CD4-positive, alpha-beta memory T cell (primary cell): ENCODE measurements at places on chromosomes 16 and 17. TPM values are rescaled to one million over a fixed set of nuclear protein-coding genes. Genes with fewer than 3 reads are reported as not detected.

- DNase-seq = no peak
Measured at GRCh38 chr16:84308120-84308519, 13.4 kb downstream of the WFDC1 start.

GRCh38 chr16:89944773-89945172, 3.8 kb upstream of the DEF8 start:
- DNase-seq = no peak

GRCh38 chr17:63675607-63676546, 24.0 kb downstream of the LIMD2 start:
- no peak for DNase-seq

DNA sequence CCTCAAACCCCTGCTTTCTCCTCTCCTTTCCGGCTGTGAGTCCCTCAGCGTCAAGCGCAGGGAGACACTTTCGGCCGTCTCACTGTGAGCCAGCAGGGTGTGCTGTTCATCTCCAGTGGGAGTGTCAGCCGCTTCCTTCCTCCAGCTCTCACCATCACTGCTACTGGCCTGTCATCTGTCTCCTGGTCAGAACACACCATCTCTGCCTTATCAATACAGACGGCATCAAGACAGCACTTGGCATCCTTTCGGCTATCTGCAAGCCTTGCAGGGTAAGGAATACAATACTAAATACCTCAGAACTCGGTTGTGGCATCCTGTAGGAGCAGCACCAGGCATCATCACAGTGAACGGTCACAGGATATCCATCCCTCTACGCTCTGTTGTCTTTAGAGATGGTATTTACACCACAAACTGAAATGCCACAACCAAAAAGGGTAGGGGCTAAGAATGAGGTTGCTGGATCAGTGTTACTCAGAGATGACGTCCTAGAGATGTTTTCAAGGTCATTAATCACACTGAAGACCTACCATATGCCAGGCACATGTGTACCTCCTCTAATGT, 20.7 kb upstream of the CMTM4 start:
- DNase-seq = no peak

DNA sequence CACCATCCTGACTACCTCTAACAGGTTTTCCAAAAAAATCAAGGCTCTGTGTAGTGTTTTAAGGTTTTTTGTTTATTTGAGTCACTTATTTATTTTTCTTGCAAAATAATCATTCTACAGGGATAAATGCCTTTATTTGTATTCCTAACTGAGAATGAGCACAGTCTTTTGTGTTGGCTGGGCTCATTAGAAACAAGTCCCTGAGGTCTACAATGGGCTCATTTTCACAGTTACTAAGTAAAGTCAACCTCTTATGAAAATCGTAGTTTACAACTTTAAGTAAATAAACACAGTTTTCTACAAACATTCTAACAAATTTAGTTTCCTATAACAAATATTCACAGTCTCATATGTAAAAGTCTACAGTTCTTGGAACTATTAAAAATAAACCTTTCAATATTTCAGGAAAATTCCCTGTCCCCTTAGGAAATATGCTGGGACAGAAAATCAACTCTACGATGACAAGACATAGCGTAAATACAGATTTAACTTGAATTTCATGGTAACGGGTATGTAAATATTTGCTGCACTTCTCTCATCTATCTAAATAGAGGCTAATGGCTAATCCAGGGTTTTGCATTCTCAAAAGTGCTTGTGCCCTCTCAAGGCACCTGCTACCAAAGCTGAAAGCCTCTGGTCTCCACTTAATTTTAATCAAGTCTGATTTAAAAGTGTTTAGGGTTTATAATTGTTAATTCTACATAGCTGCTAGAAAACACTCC, 31.5 kb upstream of the CDH5 start:
- no peak for DNase-seq

GRCh38 chr16:23908790-23909189, 73.0 kb downstream of the PRKCB start:
- no peak for DNase-seq

DNA sequence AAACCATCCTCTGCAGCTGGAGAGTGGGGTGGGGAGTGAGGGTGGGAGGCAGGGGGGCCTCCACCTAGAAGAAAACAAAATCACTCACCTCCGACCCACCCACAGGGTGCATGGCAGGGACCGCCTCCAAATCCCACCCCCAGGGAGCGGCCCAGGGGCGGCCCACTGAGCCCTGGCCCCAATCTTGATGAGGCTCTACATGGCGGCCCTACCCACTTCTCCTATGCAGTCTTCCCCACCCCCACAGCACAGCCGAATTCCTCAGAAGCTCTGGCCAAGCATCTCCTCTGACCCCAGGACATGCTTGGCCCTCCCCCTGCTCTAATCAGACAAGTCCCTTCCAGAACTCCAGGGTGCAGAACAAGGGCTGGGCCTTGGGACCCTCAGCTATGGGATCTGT, 18.2 kb upstream of the FASN start:
- DNase-seq = no peak

DNA sequence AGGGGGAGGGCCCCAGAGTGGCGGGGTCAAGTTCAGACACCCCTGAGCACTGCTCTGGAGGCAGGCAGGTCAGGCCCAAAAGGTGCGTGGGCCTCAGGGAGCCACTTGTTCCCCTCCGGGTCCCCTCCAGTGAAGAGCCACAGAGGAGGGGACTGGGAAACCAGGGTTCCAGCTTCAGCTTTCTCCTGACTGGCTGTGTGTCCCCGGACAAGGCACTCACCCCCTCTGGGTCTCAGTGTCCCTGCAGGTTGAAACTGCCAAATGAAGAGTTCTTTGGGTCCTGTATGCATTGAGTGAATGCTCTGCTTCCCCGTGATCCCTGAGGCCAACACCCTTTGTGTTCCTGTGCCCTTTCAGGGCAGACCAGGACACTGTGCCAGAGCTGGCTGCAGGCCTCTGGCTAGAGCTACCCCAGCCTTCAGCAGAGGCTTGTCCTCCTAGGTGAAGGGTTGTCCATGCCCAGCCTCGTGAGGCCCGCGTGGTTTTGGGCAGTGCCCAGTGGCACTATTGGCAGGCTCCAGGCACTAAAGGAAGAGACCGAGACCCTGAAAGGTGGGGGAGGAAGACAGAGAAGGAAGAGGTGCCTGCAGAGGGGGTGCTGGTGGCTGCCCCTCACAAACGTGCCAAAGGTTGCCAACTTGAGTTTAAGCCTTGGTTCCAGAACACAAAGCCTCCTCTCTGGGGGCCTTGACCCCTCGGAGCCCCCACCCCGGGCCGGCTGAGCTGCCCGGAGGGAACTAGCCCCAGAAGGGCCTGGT, 13.3 kb upstream of the WNT3 start:
- DNase-seq = no peak

DNA sequence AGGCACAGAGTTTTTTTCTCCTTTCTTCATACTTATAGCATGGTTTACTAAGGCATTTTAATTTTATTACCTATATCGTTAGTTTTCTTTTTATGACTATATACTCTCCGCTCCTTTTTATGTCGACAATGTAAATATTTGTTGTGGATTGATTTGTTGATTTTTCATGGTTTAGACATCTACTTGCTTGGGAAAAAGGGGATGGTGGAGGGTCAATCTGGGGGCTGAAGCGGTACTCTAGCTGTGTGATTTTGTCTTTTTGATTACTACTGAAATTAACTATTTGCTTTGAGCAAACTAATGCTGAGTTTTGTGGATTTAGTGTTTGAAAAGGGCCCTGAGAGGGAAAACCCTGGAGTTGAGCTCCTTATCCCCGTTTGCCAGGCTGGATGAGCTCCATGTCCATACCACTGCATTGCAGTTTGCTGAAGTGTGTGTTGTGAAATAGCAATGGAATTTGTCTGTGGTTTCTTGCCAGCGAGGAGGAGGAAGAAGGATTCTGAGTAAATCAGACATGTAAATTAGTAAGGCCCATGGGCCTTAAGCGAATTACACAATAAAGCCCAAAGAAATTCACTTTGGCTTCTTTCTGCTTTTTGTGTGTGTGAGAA, 72.0 kb downstream of the FTO start:
- DNase-seq = no peak

- DNase-seq = no peak
Measured at GRCh38 chr16:29304251-29304650, 102.3 kb downstream of the NPIPB11 start.

GRCh38 chr17:34242587-34243363, 12.3 kb upstream of the CCL2 start:
- DNase-seq = no peak

DNA sequence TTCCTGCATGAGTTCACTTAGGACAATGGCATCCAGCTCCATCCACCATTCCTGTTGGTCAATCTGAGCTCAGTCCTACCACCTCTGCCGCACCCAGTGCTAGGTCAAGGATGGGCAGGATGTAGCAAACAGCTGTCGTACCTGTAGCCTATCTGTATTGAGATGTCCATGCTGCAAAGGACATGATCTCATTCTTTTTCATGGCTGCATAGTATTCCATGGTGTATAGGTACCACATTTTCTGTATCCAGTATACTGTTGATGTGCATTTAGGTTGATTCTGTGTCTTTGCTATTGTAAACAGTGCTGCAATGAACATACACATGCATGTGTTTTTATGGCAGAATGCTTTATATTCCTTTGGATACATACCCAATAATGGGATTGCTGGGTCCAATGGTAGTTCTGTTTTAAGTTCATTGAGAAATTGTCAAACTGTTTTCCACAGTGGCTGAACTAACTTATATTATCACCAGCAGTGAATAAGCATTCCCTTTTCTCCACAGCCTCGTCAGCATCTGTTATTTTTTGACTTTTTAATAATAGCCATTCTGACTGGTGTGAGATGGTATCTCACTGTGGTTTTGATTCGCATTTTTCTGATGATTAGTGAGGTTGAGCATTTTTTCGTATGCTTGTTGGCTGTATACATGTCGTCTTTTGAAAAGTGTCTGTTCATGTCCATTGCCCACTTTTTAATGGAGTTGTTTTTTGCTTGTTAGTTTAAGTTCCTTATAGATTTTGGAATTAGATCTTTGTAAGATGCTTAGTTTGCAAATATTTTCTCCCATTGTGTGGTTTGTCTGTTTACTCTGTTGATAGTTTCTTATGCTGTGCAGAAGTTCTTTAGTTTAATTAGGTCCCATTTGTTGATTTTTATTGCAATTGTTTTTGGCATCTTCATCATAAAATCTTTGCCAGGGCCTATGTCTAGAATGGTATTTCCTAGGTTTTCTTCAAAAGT, 7.2 kb upstream of the MRTFB start:
- DNase-seq = no peak

- DNase-seq = no peak
Measured at GRCh38 chr17:52938623-52939230, 780.2 kb upstream of the CA10 start.

DNA sequence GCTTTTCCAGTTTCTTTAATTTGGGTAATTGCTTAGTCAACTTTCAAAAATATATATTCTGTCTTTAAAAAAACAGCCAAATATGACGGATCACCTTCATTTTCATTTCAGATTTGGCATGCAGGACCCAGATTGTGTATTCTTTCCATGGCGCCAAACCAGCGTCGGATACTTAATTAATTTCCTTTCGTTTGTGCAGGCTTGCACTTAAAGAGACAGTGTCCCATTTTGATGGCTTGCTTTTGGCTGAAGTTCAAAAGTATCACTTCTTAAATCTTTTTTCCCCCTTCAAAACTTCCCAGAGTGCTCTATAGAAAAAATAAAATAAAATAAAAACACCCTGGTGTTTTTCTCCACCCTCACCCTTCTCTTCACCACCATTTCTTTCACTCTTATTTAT, 394.5 kb upstream of the SOX9 start:
- no peak for DNase-seq

GRCh38 chr17:4548721-4549531, 6.3 kb downstream of the MYBBP1A start:
- no peak for DNase-seq

DNA sequence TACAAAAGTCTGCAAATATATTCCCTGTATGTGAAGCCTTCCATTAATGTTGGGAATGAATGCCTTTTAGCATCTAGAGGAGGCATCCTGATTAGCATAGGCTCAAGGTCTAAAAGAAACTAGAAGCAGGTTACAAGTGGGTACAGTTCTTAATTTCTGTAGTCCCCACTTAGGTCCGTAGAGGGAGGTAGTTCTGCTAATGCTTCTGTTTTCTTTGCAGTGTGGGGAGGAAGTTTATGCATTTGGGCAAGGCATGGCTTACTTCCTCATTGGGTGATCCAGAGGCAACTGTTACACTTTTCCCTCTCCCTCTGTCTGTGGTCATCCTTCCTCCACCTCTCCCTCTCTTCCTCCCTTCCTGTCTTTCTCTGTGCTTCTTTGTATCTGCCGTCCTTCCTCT, 108.4 kb upstream of the ZKSCAN2 start:
- DNase-seq = no peak

DNA sequence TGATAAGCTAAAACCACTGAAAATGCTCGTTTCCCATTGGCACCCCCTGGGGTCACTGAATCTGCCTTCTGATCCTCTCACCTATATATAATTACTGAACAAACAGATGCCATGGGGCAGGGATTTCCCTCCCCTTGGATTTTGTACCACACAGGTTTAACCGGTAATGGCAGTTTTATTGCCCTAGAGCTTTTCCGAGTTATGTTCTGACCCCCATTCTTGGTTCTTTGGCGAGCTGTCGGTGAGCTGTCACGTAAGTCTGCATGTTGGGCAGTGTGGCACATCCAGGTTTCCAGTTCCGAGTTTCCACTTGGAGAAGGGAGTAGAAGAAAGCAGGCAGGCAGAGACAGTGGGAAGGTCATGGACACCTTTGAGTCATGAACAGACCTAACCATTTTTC, 7.1 kb downstream of the TMEM97 start:
- no peak for DNase-seq

GRCh38 chr16:1915732-1916639, 2.2 kb downstream of the HS3ST6 start:
- DNase-seq = no peak

DNA sequence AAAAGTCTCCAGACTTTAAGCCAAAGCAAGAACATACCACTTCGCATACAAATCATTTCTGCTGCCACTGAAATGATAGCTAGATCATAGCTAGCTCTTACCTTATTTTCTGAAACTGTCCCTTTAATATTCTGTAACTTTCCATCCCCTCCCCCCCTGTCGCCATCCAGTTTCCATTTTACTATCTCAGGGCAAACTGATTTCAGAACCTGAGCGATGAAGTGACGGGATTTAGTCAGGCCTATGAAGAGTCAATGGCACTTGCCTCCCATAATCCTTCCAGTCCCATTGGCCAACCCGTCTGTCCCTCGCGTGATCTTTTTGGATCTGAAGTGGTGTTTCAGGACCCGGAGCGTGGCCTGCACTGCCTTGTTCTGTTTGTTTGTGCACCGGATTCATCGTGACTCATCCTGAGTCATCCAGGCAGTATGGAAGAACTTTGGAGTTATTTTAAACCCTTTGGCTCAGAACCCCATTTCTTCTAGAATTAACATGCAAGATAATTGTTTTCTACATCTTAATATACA, 199.8 kb upstream of the CHMP6 start:
- peak; percentile 22 for DNase-seq

GRCh38 chr17:29189355-29189754, 9.2 kb upstream of the MYO18A start:
- no peak for DNase-seq

Gene CRHR1
- total RNA-seq = not detected

Gene UTS2R
- not detected for total RNA-seq
